ENCODE measurements at places on chromosomes 16 and 17.

- DNase-seq = no peak
Measured at GRCh38 chr16:50301626-50302471, 35.5 kb downstream of the ADCY7 start.

DNA sequence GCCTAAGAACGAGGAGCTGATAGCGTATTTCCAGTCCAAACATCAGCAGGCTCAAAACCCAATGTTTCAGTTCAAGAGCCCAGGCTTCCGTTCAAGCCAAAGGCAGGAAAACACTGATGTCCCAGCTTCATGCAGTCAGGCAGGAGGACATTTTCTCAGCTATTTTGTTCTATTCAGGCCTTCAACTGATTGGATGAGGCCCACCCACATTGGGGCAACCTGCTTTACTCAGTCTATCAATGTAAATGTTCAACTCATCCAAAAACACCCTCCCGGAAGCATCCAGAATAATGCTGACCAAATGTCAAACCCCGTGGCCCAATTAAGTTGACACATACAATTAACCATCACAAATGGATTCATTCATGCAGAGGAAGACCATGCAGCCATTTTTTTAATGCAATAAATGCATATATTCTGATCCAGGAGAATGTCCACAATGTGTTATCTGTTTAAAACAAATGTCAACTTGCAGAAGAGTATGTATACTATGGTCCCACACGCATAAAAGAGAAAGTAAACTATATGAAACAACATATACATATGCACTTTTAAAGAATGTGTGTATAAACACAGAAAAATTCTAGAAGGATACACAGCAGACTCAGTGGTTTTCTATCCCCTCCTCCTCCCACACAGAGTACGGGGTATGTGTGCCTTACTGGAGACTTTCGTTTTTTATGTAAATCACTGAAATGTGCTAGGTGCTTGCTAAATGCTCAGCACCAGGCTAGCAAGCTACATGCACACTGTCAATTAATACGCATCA lies 28.8 kb upstream of the DYNLRB2 start:
- no peak for DNase-seq

DNA sequence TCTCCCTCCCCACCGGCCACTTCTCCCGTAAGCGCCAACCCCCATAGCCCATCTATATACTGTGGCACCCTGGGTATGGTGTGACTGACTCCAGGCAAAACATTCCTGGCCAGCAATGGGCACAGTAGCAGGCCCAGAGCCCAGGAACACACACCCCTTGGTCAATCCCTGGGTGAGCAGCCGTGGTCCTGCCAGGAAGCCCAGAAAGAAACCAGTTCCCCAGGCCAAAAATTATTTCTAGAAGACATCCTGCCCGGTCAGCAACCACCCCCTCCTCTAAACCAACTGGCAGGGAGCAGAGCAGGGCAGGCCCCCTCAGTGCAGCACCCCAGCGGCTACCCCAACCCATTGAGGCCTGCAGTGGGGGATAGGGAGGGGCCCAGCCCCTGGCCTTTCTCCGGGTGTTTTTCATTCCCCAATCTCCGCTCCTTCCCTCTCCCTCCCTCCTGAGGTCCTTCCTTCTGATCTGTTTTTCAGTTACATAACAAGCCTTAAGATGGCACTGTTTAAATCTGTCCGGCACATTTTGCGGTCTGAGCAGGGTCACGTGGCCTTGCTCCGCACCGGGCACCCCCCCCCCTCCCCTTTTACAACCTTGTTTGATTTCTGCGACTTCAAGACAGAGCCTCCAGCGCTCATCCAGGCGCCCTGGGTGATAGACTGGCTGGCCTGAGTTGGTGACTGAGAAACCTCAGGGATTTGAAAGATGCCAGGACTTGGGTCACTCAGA lies 2.0 kb downstream of the NPTX1 start:
- DNase-seq = no peak

- peak; percentile 11 for DNase-seq
Measured at GRCh38 chr17:21676281-21677111, 15.8 kb upstream of the KCNJ18 start.

GRCh38 chr16:66026211-66026610 lies 340.3 kb upstream of the CDH5 start:
- no peak for DNase-seq

DNA sequence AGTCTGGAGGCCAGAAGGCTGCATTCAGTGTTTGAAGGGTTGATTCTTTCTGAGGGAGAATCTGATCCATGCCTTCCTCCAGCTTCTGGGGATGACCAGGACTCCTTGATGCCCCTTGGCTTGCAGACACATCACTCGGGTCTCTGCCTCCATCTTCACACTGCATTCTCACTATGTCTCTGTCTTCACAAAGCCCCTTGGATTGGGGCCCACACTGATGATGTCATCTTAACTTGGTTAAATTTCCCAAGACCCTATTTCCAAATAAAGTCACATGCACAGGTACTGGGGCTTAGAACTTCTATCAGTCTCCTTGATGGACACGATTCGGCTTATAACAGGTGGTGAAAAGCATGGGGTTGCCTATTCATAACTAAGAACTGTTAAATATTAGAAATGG lies 112.1 kb upstream of the MYOCD start:
- DNase-seq = no peak

DNA sequence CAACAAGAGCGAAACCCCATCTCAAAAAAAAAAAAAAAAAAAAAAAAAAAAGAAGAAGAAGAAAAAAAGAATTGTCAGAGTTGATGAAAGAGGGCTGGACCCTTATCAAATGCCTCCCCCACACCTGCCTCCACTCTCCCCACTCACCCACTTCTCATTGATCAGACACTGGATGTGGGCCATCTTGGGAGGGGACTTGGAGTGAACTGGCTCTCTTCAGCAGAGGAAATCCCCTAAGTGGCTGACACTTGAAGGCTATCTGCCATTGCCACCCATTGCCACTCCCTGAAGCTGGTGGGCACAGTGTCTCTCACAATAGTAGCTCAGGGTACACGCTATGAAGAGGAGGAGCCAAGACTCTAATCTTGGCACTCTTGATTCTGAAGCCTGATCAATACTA lies 1.6 kb downstream of the ITGA2B start:
- DNase-seq = no peak

GRCh38 chr17:46732160-46732559 lies 86.3 kb downstream of the WNT3 start:
- no peak for DNase-seq

DNA sequence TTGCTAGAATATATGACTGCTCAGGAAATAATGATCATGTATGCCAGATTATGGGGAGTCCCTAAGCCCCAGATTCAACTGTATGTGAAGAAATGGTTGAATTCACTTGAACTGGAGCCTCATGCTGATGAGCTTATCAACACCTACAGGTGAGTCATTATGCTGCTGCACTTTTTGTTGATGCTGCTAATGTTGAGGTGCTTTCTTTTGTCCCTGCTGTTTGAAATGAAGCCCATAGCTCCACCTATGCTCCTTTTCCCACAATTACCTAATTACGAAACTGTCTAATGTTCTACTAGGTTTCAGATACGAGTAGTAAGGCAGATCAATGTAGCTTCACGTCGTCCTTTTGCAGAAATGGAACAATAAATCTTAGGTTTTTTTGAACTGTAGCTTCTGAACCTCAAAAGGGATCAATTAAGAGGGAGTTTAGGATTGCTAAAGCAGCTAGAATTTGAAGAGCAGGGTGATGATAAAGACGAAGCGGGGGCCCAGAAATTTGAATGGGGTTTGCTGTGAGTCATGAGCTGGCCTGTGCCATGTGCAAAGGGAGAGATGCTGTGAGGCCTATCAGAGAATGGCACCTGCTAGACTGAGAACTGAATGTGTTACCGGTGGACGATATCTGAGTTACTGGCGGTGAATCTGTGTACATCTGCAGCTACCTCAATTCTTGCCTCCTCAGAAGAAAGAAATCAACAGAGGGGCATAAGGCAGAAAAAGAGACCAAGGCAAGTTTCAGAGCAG lies 6.1 kb upstream of the UQCRC2 start:
- DNase-seq = no peak

DNA sequence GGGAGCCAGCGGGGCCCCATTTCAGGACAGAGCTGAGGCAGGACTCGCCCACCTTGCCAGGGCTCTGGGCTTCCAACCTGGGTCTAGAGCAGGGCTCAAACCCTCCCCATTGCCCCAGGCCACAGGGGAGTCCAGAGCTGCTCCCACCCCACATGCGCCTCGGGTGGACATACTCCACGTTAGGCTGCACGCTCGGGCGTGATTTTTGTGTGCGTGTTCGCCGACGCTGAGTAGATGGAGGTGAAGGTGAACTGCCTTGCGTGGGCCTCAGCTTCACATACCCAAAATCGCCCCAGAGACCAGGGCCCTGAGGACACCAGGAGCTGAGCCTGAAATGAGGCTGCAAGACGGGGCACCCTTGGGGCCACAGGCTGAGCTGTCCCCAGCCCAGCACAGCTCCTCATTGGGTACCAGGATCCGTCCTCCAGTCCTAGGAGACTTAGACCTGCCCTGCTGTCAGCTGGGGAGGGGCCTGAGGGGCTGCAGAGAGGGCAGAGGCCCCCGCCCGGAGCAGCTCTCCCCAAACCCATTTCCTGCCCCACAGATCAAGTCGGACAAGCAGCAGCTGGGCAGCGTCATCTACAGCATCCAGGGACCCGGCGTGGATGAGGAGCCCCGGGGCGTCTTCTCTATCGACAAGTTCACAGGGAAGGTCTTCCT lies 8.2 kb downstream of the CDH15 start:
- no peak for DNase-seq

DNA sequence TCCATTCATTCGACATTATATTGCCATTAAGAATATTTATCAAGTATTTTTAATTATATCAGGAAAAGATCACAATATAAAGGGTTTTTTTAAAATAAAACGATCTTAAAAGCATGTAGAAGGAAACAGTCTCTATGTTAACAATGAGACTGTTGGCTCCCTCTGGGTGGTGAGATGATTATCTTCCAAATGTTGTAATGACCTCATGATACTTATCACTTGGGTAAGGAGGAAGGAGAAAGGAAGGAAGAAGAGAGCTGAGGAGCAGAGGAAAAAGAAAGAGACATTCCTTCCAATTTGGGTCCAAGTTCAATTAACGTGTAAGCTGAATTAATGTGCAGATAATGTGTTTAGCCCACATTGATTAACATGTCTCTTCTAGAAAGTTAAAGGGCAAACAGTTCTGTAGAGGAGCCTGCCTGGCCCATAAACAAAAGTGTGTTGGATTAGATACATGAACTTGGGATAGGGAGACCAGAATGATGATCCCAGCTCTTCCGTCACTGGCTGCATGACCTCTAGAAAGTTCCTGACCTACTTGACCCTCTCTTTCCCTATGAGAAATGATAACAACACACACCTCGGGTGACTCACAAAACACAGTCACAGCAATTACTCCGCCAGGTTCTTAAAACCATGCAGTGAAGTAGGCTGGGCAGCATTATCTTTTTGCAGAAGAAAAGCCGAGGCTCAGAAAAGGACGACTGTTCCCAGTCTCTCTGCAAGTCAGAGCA lies 32.0 kb downstream of the PIMREG start:
- DNase-seq = no peak

GRCh38 chr17:48307814-48308411 lies 122.1 kb downstream of the SKAP1 start:
- peak; percentile 46 for DNase-seq

GRCh38 chr17:76556765-76557367 lies 17.0 kb downstream of the PRCD start:
- peak; percentile 63 for DNase-seq

DNA sequence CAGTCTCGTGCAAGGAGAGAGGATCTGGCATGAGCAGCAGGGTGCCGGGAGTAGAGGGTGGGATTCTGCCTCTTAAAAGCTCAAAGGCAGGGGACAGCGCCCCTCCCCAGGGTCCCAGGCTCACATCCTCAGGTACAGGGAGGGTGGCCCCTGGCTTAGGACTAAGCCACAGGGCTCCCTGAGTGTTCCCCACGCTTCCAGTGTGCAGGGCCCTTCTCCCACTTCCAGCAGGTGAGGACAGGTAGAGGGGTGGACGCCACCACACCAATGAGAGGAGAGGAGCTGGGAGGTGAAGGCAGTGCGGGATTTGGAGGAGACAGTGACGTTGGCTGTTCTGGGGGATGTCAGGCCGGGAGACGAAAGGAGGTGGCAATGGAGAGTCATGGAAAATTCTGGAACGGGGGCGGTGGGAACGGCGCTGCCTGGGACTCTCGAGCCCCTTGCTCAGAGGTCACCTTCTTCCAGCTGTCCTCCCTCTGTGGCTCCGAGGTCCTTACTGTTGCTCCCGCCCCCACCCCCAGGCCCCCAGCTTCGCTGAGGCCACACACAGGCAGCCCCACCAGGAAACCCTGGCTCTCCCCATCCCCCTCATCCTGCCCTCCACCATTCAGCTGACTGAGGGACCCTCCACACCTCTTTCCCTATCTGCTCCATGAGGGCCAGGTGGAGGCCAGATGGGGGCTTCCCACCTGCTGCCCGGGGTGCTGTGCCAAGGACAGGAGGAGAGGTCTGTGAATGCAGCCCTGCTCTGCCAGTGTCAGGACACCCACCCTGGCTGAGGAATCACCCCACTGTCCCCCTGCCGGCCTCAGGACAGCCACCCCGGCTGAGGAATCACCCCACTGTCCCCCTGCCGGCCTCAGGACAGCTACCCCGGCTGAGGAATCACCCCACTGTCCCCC lies 57.7 kb upstream of the ACSF3 start:
- DNase-seq = no peak

DNA sequence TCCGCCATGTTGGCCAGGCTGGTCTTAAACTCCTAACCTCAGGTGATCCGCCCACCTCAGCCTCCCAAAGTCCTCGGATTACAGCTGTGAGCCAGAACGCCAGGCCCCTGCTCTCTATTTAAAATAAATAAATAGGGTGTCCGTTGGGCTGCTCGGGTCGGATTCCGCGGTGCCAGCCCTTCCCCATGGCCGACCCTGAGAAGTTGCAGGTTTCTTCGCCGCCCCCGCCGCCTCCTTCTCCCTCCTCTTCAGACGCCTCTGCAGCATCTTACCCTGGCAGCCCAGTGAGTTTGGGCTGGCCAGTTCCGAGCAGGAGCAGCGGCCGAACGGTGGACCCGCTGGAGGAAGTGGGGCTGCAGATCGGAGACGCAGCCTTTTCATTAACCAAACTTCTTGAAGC lies 1.7 kb upstream of the LUC7L start:
- no peak for DNase-seq

GRCh38 chr16:79602628-79603014 lies 2.1 kb upstream of the MAF start:
- no peak for DNase-seq

- DNase-seq = no peak
Measured at GRCh38 chr17:68080411-68081150, 45.0 kb downstream of the KPNA2 start.

GRCh38 chr16:50316848-50317630 lies 50.7 kb downstream of the ADCY7 start:
- no peak for DNase-seq

- no peak for DNase-seq
Measured at GRCh38 chr17:29726715-29727252, 104.1 kb upstream of the CORO6 start.

GRCh38 chr17:72299100-72299499 lies 178.3 kb downstream of the SOX9 start:
- DNase-seq = no peak

- DNase-seq = peak; percentile 52
Measured at GRCh38 chr17:49861150-49861884, 13.4 kb upstream of the TAC4 start.

GRCh38 chr16:75095204-75095621 lies 21.4 kb downstream of the LDHD start:
- no peak for DNase-seq

All from CD4-positive, alpha-beta T cell treated with Interleukin-15 for 1 hour (primary cell).